NCI-H2081 (cell line): ENCODE measurements at places on chromosomes 13 and 19.

- no peak for DNase-seq
These were observed 369.2 kb downstream of the GPC5 start for GRCh38 chr13:91767651-91768050.

DNA sequence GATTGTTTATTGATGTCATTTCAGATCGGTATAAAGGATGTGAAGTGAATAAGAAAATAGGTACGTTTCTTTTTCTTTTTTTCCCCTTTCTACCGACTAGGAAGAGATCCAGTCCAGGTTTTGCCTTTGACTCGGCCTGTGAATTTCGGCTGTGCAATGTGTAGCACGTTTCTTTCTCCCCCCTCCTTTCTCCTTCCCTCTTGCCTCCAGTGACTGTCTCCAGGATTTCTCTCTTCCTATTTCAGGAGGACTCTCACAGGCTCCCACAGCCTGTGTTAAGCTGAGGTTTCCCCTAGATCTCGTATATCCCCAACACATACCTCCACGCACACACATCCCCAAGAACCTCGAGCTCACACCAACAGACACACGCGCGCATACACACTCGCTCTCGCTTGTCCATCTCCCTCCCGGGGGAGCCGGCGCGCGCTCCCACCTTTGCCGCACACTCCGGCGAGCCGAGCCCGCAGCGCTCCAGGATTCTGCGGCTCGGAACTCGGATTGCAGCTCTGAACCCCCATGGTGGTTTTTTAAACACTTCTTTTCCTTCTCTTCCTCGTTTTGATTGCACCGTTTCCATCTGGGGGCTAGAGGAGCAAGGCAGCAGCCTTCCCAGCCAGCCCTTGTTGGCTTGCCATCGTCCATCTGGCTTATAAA lies at the start of gene GPC6:
Gene GPC6, plus strand, starts transcription at position 185 of the 657 bp plus-strand sequence.
- DNase-seq, result peak; percentile 83

DNA sequence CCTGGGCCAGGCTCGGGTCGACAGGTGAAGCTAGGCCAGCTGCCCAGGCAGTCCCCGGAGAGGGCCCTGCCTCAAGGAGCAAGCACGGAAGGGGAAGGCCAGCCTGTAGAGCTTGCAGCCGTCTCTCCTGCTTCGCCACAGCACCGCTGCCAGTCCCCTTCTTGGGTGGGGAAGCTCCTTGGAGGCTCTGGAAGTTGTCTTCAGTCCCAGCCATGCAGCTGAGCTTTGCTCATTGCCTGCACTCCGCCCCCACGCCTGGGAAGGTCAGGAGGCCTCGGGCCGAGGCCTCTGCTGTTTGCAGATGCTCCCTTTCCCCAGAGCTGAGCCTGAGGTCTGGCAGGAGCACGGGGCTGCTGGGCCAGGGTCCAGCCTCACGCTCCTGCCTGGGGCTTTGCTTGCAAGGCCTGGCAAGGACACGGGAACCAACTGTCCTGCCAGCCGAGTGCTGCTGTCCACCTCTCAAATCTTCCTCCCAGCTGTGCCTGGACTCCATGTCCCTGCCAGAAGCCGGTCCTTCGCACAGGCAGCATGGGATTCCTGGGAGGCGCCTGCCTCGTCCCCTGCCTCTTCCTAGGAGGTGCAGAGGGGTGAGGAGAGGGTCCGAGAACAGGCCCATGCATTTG lies 13.3 kb downstream of the PLEKHF1 start:
- DNase-seq, result no peak

GRCh38 chr13:33003458-33004019 lies 12.7 kb upstream of the KL start:
- DNase-seq, result peak; percentile 58

GRCh38 chr13:31213651-31214289 lies 14.0 kb downstream of the B3GLCT start:
- DNase-seq, result no peak

GRCh38 chr19:11169896-11170678 lies 14.5 kb upstream of the SPC24 start:
- no peak for DNase-seq

- DNase-seq, result no peak
These were observed 8.7 kb upstream of the TIMM50 start for GRCh38 chr19:39471756-39472536.

DNA sequence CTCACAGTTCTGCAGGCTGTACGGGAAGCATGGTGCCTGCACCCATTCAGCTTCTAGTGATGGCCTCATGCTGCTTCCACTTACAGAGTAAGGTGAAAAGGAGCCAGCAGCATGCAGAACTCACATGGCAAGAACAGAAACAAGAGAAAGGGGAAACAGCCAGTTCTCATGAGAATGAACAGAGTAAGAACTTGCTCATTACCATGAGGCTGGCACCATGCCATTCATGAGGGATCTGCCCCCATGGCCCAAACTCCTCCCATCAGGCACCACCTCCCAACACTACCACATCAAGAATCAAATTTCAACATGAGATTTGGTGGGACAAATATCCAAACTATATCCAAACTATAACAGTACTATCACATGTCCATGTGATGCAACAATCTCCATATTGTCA lies 72.1 kb downstream of the KATNAL1 start:
- DNase-seq, result no peak

DNA sequence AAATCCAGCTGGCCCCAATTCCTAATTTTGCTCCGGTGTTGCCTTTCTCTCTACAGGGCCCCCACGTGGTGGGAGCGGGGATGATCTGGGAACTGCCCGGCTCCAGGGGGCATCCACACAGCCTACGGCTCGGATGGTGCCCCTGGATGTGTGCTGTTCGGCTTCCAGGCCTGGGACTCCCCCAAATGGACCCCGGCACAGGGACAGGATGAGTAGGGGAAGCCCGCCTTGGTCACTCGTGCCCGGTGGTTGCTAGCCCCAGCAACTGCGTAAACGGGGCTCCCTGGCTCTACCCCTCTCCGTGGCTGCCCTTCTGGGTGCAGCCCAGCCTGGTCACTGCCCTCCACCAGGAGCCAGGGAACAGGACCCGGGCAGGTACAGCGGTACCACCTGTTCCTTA lies 111.5 kb downstream of the TEX26 start:
- DNase-seq, result no peak

GRCh38 chr13:31913459-31913858 lies 118.1 kb upstream of the FRY start:
- DNase-seq, result no peak
